Daoy (cell line): ENCODE measurements at places on chromosomes 11 and 22.

GRCh38 chr11:98772893-98773292 is 247.9 kb upstream of the CNTN5 start:
- DNase-seq: no peak

DNA sequence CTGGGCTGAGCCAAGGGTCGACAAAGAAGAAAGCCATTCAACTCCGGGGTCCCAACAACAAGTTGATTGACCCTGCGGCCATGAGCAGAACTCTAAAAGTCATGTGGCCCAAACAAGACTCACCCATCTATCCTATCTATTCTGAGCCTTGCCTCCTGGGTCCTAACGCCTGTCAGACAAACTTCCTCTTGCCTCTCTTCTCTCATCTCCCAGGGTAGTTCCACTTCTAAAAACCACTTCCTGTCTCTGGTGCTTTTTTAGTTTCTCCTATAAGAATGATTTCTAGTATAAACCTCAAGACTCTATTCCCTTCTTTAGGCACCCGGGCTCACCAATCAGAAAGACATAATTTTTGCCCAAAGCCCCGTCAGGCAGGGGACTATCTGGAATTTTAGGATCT is 530.2 kb downstream of the DLG2 start:
- DNase-seq: no peak

DNA sequence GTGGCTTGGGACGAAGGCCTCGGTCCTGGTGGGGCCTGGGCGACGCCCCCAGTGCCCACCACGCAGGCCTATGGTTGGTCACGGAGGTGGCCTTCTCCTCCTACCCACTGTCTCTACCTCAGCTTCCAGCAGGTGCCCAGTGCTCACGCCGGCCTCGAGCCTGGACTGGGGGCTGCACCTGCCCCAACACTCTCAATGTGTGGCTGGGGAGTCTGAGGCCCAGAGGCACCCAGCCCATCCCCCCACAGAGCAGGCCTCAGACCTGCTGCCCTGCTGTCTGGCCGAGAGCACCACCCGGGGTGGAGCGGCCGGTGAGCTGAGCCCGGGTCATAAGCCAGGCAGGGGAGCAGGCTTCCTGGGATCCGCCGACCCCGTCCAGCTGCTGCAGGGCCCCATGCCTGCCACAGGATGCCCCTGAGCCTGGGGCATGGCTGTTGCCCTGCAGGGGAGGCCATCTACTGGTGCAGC is 28.6 kb upstream of the MUC5AC start:
- DNase-seq: no peak

DNA sequence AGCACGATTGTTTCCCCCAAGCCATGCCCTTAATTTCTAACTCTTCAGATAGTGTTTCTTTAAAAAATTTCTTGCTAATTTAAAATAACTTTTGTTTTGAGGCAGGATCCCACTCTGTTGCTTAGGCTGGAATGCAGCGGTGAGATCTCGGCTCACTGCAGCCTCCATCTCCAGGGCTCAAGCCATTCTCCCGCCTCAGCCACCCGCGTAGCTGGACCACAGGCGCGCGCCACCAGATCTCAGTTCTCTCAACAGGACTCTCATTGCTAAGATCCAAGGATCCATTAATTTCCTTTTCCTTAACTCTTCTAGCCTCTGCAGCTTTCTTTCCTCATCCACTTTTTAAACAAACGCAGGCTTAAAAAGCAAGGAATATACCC is 327 bp upstream of the MED17 start:
- DNase-seq: no peak

GRCh38 chr11:120786206-120786735 is 237.6 kb upstream of the TBCEL start:
- DNase-seq: no peak

GRCh38 chr11:29190313-29190712 is 826.5 kb downstream of the KCNA4 start:
- no peak for DNase-seq
